CD4-positive, CD25-positive, alpha-beta regulatory T cell (primary cell): ENCODE measurements at places on chromosomes 6 and 20. TPM values are rescaled to one million over a fixed set of nuclear protein-coding genes. Genes with fewer than 3 reads are reported as not detected.

SCUBE3 gene
- total RNA-seq = not detected

TBC1D22B gene
- total RNA-seq = 13.3 TPM

SSTR4 gene
- total RNA-seq = not detected

CST7 gene
- total RNA-seq = 30.7 TPM

LRRN4 gene
- not detected for total RNA-seq

DZANK1 gene
- 2.2 TPM for total RNA-seq

STX7 gene
- total RNA-seq = 20.2 TPM

SLC22A1 gene
- 2.5 TPM for total RNA-seq

PSORS1C2 gene
- not detected for total RNA-seq

MYLK2 gene
- total RNA-seq = not detected

NFYA gene
- 37.9 TPM for total RNA-seq

TRIM15 gene
- total RNA-seq = not detected

OOEP gene
- 0.69 TPM for total RNA-seq

CEBPB gene
- 17.3 TPM for total RNA-seq

DPPA5 gene
- total RNA-seq = not detected

PCSK2 gene
- not detected for total RNA-seq

ENPP4 gene
- total RNA-seq = 4.5 TPM

PTCRA gene
- total RNA-seq = 1.1 TPM

WFDC5 gene
- not detected for total RNA-seq

LMBRD1 gene
- 40.8 TPM for total RNA-seq

CTCFL gene
- not detected for total RNA-seq

SRSF12 gene
- total RNA-seq = not detected

PRDM13 gene
- not detected for total RNA-seq

NRN1 gene
- not detected for total RNA-seq

BEND6 gene
- total RNA-seq = not detected

TMEM151B gene
- total RNA-seq = not detected

THEMIS gene
- 22.8 TPM for total RNA-seq

TNXB gene
- 11.2 TPM for total RNA-seq
